ENCODE measurements at places on chromosomes 4 and X.

GRCh38 chrX:119734897-119735339, 23.5 kb upstream of the SOWAHD start:
- DNase-seq, result no peak

DNA sequence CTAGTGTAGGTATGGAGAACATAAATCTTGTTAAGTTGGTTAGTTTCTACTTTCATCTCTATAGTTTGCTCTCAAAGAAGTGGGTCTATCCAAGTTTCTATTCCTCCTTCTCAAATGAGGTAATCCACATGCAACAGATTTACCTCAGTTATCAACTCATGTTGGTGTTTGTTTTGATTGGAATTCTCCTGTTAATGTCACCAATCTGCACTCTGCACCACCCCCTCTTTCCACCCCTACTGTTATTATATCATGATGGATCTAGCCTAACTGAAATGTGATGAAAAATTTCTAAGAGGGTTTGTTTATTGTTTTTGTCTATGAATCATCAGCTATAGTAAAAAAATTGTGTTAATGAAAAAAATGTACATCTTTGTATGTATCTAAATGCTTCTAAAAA, 66.1 kb downstream of the AGTR2 start:
- no peak for DNase-seq

GRCh38 chr4:166518776-166519175, 645.7 kb downstream of the TLL1 start:
- no peak for DNase-seq

DNA sequence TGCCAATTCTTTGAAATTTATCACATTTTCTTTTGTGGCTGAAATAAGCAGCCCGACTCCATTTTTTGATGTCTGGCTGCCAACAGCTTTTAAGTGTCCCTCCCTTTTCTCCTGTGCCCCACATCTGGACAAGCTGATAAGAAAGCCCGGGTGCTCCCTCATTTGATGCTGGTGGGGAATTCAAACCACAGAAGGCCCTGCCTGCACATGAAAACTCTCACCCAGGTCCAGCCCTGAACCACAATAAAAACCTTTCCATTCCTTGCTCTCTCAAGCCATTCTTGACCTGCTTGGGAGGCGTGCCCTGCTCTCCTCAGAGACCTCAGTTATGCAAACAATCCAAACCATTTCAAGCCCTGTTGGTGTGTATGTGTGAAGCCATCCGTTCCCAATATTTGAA, 93.9 kb downstream of the FAM53A start:
- DNase-seq, result no peak

DNA sequence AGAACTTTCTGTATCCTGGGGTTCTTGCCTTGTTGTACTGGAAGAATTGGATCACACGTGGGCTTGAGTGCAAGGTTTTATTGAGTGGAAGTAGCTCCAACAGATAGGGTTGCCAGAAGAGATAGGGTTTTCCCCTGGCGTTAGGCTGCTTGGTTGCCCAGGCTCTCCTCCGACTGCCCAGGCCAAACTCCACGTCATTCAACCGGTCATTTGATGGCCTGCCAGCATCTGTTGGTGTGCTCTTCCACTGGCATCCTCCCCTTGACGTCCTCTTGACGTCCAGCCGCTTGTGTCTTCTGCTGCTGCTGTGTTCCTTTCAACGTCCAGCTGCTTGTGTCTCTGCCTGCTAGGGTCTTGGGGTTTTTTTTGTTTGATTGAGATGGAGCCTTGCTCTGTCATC, 340.3 kb upstream of the ZCCHC13 start:
- no peak for DNase-seq

GRCh38 chrX:105711805-105712204, 110.5 kb upstream of the NRK start:
- DNase-seq, result no peak

GRCh38 chr4:58649226-58649625, 1539.0 kb upstream of the IGFBP7 start:
- no peak for DNase-seq

- DNase-seq, result no peak
Observed at GRCh38 chr4:43619219-43619618, 726.7 kb downstream of the GRXCR1 start.

DNA sequence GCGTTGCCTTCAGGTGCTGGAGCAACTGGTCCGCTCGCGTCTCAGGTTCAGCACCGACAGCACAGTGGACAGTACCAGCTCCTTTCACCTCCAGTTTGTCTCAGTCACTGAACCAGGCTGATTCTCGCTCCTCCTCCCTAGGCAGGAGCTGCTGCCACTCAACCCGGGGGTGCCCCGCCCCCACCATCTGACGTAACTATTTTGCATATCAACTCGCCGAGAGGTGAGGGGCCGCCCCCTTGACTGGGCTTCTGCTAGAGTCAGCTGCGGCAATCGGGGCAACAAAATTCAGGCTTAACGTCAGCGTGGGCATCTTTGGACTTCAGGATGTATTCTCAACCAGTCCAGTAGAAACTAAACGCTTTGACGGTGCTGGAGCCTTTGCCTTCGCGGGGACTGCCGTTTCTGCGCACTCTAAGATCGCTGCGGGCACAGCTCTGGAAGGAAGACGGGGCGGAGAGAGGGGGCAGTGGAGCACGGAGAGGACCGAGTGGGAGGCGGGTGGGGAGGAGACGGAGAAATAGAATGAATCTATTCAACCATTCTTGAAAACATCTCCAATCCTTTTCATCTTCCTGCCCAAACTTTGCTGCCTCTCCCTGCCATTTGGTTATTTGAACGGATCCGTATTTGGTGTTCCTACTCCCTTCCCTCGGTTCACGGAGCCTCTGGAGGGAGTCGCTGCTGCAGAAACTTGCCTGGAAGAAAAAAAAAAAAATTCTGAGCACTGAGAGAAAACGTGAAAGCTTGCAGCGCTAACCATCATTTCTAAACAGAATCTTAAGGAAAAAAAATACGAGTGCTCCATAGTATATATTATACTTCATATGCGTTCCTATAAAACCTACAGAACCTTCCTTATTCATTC, at the start of gene FSTL5:
Gene FSTL5 (minus strand): TSS at position 109 of the 868 bp plus-strand sequence. CDS start 52,604 bp downstream, outside the sequence.
- DNase-seq, result peak; percentile 3

GRCh38 chr4:124253080-124253479, 459.5 kb downstream of the ANKRD50 start:
- DNase-seq, result no peak

GRCh38 chr4:102641793-102642192, 119.0 kb downstream of the MANBA start:
- no peak for DNase-seq

GRCh38 chr4:89101256-89102161, 9.8 kb upstream of the TIGD2 start:
- no peak for DNase-seq

DNA sequence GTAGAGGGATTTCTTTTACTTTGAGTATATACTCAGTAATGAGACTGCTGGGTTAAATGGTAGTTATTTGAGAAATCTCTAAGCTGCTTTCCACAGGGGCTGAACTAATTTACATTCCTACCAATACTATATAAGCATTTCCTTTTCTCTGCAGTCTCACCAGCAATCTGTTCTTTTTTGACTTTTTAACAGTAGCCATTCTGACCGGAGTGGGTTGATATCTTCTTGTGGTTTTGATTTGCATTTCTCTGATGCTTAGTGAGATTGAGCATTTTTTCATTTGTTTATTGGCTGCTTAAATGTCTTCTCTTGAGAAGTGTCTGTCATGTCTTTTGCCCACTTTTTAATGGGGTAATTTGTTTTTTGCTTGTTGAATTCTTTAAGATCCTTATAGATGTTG, 43.3 kb downstream of the SPCS3 start:
- no peak for DNase-seq

DNA sequence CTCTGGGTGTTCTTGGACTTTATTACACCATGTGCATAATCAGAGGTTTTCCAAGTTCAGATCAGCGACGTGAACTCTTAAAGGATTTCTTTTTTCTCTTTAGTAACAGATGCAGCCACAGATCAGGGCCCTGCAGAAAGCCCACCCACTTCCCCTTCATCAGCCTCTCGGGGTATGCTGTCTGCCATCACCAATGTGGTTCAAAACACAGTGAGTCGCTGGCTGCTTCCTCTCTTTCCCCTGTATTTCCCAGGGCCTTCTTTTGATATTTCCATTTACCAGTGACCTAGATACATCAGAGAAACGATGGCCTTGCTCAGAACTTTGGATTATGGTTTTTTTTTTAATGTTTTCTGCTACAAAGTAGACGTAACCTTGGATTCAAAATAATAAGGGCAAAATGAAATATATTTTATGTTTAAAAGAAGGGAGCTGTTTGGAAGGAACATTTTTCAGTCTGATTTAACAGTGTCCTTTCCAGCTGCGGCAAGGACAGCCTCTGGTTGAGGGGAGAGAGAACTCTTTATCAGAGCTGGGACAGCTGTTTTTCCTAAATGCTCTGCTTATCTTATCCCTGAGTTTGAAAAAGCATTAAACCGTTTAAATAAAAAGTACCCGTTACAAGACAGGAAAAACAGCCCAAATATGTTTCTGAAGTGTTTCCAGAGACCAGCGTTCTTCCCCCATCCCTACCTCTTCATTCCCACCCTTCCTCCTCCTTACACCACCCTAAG, 38.2 kb downstream of the FAM114A1 start:
- DNase-seq, result no peak

DNA sequence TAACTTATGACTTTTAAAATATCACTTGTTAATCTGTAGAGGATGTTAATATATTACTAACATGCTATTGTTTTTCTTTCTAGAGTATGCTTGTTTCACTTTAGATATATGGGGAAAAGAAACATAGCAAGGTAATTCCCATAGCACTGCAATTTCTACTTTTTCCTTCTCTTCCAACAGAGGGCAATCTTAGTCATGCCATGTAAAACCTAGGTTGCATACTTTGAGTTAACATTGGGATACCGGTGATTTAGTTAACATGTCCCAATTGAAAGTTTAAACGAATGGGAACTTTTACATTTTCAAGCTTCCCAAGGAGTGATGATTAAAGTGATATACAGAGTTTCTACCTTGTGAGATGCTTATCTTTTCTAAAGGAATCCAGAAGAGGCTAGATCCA, 89.4 kb upstream of the IL13RA1 start:
- DNase-seq, result no peak

- no peak for DNase-seq
Observed at GRCh38 chr4:22410645-22411247, 105.1 kb downstream of the ADGRA3 start.

GRCh38 chrX:143669395-143669794, 33.5 kb upstream of the SLITRK4 start:
- no peak for DNase-seq

GRCh38 chr4:179552131-179552530, 2109.9 kb upstream of the AGA start:
- DNase-seq, result no peak

DNA sequence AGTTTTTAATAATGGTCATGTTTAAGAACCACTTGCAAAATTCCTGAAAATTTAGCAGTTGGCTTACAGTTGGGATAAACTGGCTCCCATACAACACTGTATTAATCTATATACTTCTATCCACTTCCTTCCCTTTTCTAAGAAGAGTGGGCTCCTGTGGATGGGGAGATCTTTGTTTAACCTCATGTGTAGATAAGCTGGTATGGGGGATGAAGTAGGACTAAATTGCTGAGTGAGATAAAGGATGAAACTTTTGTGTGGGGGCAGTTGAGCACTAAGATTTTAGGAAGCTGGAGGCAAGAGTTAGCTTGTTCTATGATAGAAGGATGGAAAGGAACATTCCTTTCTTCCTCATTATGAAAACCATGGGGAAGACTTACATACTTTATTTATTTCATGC, 54.6 kb upstream of the ATP8A1 start:
- no peak for DNase-seq

GRCh38 chr4:71768123-71768522, 15.8 kb downstream of the GC start:
- no peak for DNase-seq

GRCh38 chrX:51215856-51216255, 116.8 kb upstream of the NUDT10 start:
- DNase-seq, result no peak

- no peak for DNase-seq
Observed at GRCh38 chrX:20066968-20067708, 49.6 kb downstream of the MAP7D2 start.

DNA sequence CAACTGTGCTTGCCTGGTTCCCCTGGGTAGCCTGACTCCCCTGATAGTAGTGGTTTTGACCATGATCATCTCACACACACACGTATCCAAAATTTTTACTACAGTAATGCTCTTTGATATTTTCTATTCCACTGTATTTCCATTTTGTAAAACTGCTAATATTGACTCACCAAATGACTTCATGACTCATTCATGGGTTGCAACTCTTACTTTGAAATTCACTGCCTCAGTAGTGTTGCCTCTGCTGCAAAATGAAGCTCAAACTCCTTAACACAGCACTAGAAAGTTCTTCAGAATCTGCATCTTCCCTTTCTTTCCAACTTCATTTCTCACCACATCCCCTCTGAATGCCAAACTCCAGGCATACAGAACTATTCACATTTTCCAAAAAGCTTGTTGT, 20.3 kb downstream of the QRFPR start:
- DNase-seq, result no peak

DNA sequence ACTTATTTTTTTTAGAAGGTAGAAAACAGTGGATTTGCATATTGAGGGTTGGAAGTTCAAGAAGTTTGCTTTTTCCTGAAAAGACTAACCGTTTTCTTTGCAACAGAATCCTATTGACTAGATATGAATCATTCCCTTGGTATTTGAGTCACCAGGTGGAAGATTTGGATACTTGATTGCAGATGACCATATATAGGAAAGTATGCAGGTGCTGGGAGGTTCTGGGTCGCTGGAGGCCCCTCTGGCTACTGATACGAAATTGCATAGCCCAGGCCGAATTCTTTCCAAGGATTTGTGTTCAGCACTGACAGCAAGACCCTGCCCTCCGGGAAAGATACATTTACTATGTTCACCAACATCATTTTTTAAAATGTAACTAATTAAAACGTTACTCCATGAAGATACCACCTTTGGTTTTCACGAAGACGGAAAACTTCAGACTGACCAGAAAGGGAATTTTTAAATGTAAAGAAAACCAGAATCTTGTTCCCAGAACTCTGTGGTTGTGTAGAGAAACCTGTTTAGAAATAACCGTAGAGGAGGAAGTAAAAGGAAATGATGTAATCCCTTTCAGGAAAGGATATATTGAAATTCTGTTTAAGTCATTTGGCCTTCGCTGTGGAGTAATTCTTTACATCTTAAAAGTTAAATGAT, 946 bp downstream of the ANXA3 start:
- DNase-seq, result no peak

GRCh38 chr4:165921546-165921945, 48.5 kb downstream of the TLL1 start:
- DNase-seq, result no peak

- DNase-seq, result no peak
Observed at GRCh38 chr4:2822461-2823300, 21.0 kb upstream of the ADD1 start.

- DNase-seq, result no peak
Observed at GRCh38 chr4:900073-900472, 32.0 kb downstream of the GAK start.

GRCh38 chr4:4608214-4608537, 66.3 kb upstream of the STX18 start:
- no peak for DNase-seq

- DNase-seq, result no peak
Observed at GRCh38 chrX:109878236-109878635, 124.7 kb upstream of the TMEM164 start.

- DNase-seq, result no peak
Observed at GRCh38 chrX:119816300-119816699, 24.9 kb upstream of the RPL39 start.

GRCh38 chr4:108483650-108484049, 136.7 kb upstream of the RPL34 start:
- no peak for DNase-seq

GRCh38 chr4:89305712-89306437, 1.7 kb downstream of the GPRIN3 start:
- DNase-seq, result no peak
